Pancreas (tissue), 10 donors: ENCODE measurements at places on chromosomes 2 and 18. TPM values are rescaled to one million over a fixed set of nuclear protein-coding genes. Genes with fewer than 3 reads are reported as not detected.

DNA sequence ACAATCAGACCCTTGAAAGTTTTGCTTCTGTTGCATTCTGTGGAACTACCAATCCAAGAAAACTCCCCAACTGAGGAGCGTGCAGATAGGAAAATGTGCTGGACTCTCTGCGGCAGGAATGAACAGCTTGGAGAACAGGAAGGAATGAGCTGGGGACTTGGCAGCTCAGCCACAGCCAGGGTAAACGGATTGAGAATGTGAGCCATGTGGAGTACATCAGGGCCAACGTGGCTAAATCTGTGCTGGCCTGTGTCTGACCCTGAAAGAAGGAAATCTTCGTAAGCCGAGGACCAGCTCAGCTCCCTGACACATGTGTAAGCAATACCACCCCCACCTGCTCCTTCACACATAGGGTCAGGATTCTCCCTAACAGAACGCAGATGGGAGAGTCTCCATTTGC lies 1023.7 kb downstream of the BCL11A start:
- H3K4me1 ChIP-seq: no peaks in the 10 kb centered on the region
- no peaks in the 10 kb centered on the region for H3K36me3 ChIP-seq
- H3K27me3 ChIP-seq: no peaks in the 10 kb centered on the region
- no peak overlapping the region for H3K4me3 ChIP-seq
- no peak overlapping the region for H3K27ac ChIP-seq
- no peak for DNase-seq

- no peak for DNase-seq
- H3K27me3 ChIP-seq: no peaks in the 10 kb centered on the region
- H3K36me3 ChIP-seq: no peaks in the 10 kb centered on the region
- peaks cover 67% of the 10 kb centered on the region for H3K4me1 ChIP-seq
These were observed 121.8 kb downstream of the SETBP1 start for GRCh38 chr18:44802508-44802907.

GRCh38 chr2:217436386-217436785 lies 566.4 kb downstream of the TNS1 start:
- no peaks in the 10 kb centered on the region for H3K4me1 ChIP-seq
- DNase-seq: no peak
- H3K36me3 ChIP-seq: no peaks in the 10 kb centered on the region
- H3K27ac ChIP-seq: no peak overlapping the region
- H3K4me3 ChIP-seq: no peak overlapping the region

DNA sequence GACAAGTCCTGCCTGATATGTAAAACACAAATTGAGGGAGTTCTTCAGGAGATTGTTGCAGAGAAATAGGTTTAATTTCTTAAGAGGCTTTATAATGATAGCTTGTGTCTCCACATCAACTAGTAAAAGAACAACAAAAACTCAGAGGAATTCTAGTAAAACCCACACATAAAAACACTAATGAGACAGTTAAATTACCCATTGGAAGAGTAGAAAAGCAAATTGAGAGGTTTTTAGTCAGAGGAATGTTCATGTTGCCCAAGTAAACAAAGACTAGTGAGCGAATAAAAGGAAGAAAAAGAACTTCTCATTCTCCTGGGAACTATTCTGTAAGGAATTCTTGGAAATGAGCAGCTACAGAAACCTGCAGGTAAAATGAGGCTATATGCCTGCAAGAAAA lies 330.6 kb downstream of the STK39 start:
- H3K36me3 ChIP-seq: no peaks in the 10 kb centered on the region
- no peak overlapping the region for H3K27ac ChIP-seq
- H3K4me3 ChIP-seq: no peak overlapping the region
- no peaks in the 10 kb centered on the region for H3K27me3 ChIP-seq
- no peak for DNase-seq
- no peaks in the 10 kb centered on the region for H3K4me1 ChIP-seq

GRCh38 chr2:109065391-109065734 lies 63.6 kb upstream of the SH3RF3 start:
- no peaks in the 10 kb centered on the region for H3K4me1 ChIP-seq
- no peak for DNase-seq
- H3K27me3 ChIP-seq: no peaks in the 10 kb centered on the region
- H3K36me3 ChIP-seq: no peaks in the 10 kb centered on the region

DNA sequence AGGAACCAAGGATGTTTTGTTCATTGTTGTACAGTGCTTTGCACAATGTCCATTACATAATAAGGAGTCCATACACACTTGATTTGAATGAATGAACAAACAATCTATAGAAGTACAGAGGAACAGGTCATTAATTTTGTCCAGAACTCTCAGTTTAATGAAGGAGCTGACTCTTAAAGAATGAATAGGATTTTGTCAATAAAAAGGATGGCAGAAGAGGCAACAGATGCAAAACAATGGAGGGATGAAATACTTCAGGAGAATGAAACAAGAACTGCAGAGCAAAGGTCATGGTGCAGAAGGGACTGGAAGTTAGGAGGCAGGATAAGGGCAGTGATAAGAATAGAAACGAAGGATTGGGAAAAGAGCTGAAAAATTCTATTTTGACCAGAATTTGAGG lies 28.7 kb upstream of the COL5A2 start:
- H3K4me1 ChIP-seq: no peaks in the 10 kb centered on the region
- H3K36me3 ChIP-seq: no peaks in the 10 kb centered on the region
- H3K27ac ChIP-seq: no peak overlapping the region
- H3K4me3 ChIP-seq: no peak overlapping the region
- H3K27me3 ChIP-seq: no peaks in the 10 kb centered on the region

DNA sequence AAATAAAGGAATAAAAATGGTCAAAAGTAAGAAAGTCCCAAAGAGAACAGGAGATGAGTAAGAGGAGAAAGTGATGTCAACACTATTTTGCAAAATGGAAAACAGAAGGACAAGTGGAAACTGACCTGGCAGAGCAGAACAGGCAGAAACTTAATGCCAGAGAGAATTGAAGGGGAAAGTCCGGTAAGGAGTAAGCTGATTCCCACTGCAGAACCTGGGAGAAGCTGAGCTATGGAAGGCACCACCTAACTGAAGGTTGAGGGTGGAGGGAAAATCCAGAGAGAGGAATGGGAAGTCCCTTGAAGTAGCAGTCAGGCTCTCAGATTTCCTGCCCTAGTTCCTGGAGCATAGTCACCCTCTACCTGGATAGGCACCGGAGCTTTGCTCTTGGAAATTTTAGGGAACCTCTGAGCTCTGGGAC lies 59.8 kb downstream of the MOGAT1 start:
- no peaks in the 10 kb centered on the region for H3K36me3 ChIP-seq
- peaks cover 4% of the 10 kb centered on the region for H3K4me1 ChIP-seq
- no peak for DNase-seq
- H3K27me3 ChIP-seq: no peaks in the 10 kb centered on the region
- no peak overlapping the region for H3K4me3 ChIP-seq
- H3K27ac ChIP-seq: no peak overlapping the region

DNA sequence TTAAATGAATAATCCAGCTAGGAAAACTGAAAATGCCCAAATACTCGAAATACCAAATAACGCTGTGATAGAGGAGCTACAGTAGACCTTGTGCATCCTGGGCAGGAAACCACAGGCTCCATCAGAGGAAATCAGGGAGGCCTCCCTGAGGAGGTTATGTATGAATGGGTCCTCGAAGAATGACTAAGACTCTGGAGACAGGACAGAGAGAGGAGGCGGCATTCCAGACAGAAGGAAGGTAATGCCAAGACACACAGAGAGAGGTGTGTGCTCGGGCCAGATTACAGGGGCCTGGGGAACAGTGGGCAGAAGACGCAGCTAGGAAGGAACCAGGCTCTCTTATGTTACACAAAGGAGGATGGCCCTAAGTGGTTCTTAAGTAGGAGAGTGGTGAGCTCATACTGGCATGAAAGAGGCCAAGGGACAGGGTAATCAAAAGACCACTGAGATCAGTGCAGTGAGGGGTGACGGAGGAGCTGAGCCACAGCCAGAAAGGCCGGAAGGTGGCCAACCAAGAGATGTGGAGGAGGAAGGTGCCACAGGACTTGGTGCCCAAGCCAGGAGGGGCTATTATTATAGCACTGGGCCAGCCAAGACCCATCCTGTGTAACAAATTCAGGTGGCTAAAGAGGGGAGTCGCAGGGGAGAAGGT lies 9.9 kb downstream of the ST3GAL5 start:
- no peak overlapping the region for H3K4me3 ChIP-seq
- no peaks in the 10 kb centered on the region for H3K27me3 ChIP-seq
- no peak overlapping the region for H3K27ac ChIP-seq
- peaks cover 8% of the 10 kb centered on the region for H3K4me1 ChIP-seq

DNA sequence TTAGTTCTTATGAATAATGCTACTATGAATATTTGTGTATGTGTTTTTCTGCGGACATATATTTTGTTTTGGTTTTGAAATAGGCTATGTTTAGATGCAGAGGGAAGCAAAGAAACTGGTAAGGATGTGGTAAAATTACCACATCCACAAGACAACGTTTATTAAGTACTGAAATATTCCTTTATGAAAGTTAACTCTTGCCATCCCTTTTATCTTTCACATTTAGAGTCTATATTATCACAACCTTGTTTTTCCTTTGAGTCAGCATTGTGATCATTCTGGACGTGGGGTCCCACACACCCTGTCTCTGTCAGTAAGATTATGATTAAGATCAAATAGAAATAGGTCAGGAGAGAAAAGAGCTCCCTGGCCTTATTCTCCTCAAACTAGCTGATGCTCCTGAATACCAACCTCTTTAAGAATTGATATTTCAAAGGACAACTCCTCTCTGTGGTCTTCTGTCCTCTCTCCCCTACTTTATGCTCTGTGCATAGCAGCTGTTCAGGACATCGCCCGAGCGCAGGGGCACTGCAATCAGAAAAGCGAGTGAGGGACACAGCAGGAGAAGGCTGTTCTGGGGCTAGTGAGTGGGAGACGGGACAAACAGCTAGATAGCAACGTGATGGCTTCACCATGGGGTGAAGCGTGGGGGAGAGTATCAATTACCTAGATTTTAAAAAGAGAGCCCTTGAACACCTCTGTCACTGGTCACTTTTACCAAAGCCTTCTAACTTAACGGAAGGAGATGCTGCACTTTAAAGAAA lies 12.2 kb downstream of the METAP1D start:
- H3K4me1 ChIP-seq: no peaks in the 10 kb centered on the region
- H3K4me3 ChIP-seq: no peak overlapping the region
- no peaks in the 10 kb centered on the region for H3K36me3 ChIP-seq
- no peaks in the 10 kb centered on the region for H3K27me3 ChIP-seq
- no peak overlapping the region for H3K27ac ChIP-seq
- no peak for DNase-seq

- H3K4me3 ChIP-seq: no peak overlapping the region
- no peaks in the 10 kb centered on the region for H3K36me3 ChIP-seq
These were observed 40.9 kb downstream of the KLHL29 start for GRCh38 chr2:23425885-23426262.

DNA sequence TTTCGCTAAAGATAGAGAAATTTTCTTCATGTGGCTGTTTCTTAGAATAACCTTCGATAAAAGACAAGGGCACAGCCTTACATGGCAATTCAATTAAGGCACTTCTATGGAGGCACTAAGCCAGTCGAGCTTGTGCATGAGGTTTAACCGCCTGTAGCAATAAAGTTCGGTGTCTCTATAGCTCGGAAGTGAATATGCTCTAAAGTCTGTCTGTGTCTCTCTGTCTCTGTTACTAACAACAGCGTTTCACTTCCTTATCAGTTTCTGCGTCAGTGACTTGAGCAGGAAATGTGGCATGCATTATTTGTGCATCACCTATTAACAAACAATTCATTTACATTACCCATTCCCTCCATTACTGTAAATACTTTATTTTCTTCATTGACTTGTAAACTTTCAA lies 365.1 kb upstream of the NETO1 start:
- H3K27ac ChIP-seq: no peak overlapping the region
- no peak overlapping the region for H3K4me3 ChIP-seq
- H3K27me3 ChIP-seq: no peaks in the 10 kb centered on the region
- no peaks in the 10 kb centered on the region for H3K36me3 ChIP-seq

DNA sequence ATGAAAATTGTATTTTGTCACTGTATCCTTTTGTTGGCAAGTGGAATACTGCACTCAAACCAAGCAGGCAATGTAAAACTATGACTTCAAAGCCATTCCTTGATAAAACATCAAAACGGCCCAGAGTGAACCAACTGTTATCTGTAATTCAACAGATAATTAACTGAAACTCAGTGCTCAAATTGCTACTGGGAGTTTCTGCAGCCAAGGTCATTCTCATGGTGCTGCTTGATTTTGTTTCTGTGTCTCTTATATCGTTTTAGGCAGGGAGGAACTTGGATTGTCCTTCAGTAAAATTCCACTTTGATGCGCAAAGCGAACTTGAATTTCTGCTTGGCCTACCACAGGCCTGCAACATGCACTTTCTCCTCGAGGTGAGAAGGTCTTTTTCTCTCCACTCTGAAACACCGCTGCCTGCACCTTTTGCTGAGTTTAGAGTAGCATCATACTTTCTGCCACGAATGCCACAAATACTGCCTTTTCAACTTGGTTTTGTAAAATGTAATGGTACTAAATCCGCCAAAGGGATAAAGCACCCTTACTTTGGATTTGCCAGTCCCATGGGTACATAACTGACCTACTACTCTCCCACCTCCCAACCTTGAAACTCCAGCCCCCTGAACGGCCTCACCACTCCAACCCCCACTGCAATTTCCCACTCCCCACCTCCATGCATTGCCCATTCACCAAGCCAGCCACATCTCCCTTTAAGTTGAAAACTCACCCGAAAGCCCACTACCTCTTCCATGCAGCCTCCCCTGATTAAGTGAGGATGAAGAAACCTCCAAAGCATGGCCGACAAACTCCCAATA lies 204.7 kb downstream of the TGIF1 start:
- no peaks in the 10 kb centered on the region for H3K4me1 ChIP-seq
- H3K27ac ChIP-seq: no peak overlapping the region
- no peaks in the 10 kb centered on the region for H3K36me3 ChIP-seq
- H3K4me3 ChIP-seq: no peak overlapping the region
- no peaks in the 10 kb centered on the region for H3K27me3 ChIP-seq

The SGO2 gene
- total RNA-seq: 0.55 TPM

The CNRIP1 gene
- total RNA-seq: 3.4 TPM

The TSHZ1 gene
- total RNA-seq: 13.6 TPM
